ENCODE measurements at places on chromosomes 7 and 10. TPM values are rescaled to one million over a fixed set of nuclear protein-coding genes. Genes with fewer than 3 reads are reported as not detected.
A peak's percentile ranks its signal among the peaks of the same experiment; 100 is the strongest.

- no peak for DNase-seq
Observed at GRCh38 chr10:112904000-112904399, 46.0 kb upstream of the TCF7L2 start.

DNA sequence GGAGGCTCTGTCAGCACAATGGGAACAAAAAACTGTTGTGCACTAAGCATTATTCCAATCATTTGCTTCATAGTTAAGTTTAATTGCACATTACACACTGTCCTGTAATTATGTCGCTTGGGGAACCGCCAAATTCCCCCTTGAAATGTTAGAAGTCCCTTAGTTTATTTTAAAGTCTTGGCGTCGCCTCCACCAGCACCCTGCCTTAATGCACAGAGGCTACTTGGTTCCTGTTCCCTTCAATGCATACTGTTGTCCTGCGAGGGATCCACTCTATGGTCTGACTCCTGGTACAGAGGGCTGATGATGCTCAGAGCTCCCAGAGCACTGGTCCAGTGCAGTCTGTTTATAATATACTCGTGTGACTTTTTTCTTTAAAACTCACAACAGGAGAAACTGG lies 330.7 kb downstream of the ELMO1 start:
- no peak for DNase-seq

DNA sequence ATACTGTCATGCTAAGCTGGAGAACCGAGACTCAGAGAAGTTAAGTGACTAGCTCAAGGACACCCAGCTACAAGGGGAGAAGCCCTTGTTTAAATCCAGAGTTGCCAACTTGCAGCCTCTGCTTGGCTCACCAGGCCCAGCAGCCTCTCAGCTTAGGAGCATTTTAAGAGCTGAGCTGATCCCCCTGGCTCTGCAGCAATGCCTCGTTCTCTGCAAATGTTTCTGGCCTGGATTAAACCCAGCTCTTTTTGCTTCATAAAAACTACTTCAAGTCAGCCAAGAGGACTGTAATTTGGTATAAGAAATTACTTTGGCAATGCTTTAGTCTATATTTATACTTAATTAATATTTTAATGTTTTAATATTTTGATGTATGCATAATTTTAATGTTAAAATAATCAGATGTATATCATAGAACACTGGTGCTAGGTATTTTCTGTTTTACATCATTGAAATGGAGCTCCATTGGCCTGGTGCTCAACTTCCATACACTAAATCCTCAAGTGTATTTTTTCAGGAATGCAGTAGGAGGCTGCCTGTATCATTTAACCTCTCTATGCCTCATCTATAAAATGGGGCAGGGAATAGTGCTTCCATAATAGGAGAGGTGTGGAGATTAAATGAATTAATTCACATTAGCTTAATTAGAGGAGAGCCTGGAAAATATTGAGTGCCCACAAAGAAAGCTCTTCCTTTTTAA lies 184.2 kb downstream of the EMX2 start:
- no peak for DNase-seq

DNA sequence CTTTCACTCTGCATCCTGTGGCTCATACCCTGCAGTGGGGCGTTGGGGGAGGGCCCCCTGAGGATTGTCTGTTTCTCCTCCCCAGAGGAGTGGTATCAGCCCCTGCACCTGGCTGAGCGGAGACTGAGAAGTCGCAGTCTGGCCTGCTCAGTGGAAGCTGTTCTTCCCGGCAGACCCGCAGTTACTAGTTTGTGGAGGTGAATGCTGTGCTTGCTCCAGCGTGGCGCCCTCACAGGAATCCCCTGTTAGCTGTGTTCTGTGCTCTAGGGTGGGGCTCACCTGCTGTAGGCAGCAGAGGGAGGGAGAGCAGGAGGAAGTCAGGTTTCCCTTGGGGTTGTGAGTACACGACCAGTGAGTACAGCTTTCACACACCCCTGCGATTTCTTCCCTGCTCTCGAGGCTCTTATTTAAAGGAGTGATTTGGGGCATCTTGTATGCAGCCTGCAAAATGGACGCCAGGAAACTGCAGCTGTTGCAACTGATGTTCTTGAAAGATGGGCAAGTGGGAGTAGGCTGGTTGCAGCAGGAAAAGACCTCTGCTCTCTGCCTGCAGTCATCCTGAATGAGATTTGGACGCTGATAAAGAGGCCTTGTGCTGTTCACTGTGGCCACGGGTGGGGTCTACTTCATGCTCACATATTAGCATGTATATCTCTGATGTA lies 66.4 kb downstream of the HK1 start:
- DNase-seq, result no peak

The CTBP2 gene
- polyA plus RNA-seq, result 23.0 TPM

The CTAGE4 gene
- polyA plus RNA-seq, result 0.59 TPM

DNA sequence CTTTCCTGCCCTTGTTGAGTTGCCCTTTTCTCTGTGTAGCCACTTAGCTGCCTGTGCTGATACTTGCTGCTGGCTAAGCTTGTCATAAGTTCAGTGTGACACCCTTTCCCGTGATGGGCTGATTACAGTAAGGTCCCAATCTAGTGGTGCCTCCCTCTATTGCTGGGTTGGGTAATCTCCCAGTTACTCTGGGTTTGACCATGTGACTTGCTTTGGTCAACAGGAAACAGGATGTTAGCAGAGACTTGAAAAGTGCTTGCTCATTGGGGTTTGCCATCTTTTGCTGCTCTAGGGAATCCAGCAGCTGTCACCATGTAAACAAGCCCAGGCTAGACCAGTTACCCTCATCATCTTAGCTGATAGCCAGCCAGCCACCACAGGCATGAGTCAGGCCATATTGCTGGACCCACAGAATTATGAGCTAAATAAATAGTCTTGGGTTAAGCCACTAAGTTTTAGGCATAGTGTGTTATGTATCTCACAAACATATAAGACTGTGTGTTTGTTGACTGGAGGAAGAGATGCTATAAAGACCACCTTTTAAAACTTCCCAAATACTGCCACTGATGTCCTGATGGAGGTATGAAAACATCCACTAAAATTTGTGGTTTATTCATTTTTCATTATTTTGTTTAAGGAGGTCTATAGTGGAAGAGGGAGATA lies 4.0 kb upstream of the LEP start:
- no peak for DNase-seq

DNA sequence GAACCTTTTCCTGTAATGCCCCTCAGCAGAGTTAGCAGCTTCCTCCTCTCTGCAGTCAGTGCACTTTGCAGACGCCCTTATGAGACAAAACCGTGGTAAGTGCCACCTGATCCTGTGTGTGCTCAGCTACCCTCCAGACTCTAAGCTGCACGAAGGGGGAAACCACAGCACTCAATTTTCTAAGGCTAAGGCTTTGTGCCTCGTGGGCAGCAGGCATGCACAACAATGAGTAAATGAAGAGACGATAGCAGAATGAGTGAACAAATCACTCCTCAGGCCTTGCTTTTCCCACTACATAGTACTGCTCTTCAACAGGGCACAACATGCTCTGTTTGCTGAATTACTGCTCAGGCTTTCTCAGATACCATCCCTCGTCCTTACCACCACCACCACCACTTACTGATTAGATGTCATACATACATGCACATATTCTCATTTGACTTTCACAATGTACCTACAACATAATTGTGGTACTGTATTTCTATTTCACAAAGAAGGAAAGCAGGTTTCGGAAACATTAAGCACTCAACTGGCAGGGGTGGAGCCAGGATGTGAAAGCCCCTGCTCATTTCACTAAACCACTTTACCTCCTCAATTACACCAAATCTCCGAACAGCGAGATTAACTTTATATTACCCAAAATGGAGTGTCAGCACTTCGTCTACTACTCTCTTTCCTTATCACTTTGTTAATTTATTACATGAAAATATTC lies 85.4 kb downstream of the ICA1 start:
- no peak for DNase-seq

GRCh38 chr10:106525835-106526234 lies 638.7 kb downstream of the SORCS1 start:
- no peak for DNase-seq

DNA sequence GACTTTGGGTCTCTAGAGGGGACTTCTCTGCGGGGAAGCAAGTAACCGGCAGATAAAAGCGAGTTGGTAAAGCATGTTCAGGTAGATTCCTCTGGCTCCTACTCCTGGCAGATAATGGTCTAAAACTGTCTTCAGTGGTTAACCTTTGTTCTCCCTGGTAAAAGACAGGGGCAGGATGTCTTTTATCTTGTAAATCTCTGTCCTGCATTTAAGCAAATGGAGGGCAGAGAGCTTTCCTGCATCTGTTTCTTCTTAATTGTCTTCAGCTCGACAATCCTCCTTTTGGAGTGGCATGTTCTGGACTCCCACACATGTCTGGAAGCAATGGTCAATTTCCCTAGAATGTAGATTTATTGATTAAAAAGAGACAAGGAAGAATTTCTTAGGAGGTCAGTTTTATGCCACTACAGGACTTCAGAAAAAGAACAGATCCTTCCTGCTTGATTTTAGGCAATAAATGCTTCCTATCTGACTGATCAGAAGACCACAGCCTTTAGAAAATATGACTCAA lies 16.6 kb downstream of the C7orf33 start:
- no peak for DNase-seq

DNA sequence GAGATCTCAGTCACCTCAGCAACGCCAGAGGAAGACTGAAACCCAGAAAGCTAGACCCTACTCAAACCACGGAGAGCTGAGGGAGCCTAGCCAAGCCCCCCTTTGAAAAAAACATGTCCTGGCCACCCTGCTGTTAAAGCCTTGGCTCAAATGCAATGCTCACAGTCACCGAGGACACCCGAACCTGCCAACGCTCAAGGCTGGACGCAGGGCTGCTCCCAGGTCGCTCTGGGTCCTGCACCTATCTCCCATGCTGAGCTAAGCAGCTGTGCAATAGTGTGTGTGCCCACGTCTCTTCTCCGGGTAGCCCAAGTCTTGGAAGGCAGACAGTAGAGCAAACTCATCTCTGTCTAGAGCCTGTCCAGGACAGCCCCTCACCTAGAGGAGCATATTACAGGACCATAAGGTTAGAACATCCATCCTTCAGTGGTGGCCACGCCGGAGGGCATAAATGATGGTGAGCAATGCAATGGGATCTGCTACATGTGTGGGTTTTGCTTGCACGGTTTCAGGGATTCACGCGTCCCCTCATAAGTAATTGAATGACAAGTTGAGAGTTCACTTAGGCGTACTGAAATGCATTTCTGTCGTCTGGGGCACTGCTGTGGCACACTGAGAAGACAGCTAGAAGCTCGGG lies 94.2 kb upstream of the DDC start:
- no peak for DNase-seq

The OR2A1 gene
- polyA plus RNA-seq, result 0.01 TPM

GRCh38 chr7:55155351-55156117 lies 136.7 kb downstream of the EGFR start:
- DNase-seq, result no peak

- no peak for DNase-seq
Observed at GRCh38 chr10:13056456-13057077, 43.4 kb upstream of the OPTN start.

GRCh38 chr10:97940534-97940933 lies 89.9 kb downstream of the CRTAC1 start:
- DNase-seq, result no peak

The IQCE gene
- 5.0 TPM for polyA plus RNA-seq

The HOXA2 gene
- 0.10 TPM for polyA plus RNA-seq

The ZSCAN21 gene
- 5.8 TPM for polyA plus RNA-seq

- no peak for DNase-seq
Observed at GRCh38 chr10:80878330-80878729, 340.6 kb downstream of the SH2D4B start.

GRCh38 chr7:92064438-92065029 lies 69.7 kb downstream of the CYP51A1 start:
- no peak for DNase-seq

The GRM3 gene
- polyA plus RNA-seq, result 0.01 TPM

The DNAH11 gene
- polyA plus RNA-seq, result 0.13 TPM

DNA sequence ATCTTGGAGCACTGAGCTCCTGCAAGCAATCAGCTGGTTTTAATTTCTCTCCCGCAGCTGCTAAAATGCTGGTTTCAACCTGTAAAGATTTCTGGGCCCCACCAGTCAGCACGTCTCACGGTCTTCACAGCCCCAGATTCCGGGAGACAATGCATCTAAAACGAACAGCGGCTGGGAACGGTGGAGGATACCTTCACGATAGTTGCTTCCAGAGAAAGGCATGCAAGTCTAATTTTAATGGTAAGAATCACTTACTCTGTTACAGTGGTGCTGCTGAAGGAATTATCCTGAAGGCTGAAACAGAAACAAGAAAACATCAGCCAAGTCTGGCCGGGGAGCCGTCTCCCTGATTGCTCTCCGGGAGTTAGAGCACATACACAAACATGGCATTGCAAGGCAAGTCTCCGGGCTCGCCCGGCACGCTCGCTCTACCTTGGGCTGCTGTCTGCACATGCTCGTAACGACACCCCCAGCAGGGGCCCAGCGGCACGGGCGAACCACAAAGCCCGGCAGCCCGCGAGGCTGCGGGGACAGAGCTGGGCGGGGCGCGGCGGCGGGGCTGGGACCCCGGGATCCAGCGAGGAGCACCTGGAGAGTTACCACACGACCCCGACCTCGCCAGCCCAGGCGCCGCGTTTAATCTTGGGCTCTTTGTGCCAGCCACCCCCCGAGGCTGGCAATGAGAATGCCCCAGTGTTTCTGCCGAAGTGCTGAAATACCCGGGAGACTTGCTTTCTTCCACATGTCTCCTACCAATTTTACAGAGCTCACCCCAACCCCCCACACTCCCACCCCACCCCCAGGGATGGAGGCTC lies at the start of gene FAM13C:
Gene FAM13C, minus strand, starts transcription at position 406 of the 815 bp plus-strand sequence. Its CDS starts 89 bp downstream, at position 317.
- peak; percentile 71 for DNase-seq

DNA sequence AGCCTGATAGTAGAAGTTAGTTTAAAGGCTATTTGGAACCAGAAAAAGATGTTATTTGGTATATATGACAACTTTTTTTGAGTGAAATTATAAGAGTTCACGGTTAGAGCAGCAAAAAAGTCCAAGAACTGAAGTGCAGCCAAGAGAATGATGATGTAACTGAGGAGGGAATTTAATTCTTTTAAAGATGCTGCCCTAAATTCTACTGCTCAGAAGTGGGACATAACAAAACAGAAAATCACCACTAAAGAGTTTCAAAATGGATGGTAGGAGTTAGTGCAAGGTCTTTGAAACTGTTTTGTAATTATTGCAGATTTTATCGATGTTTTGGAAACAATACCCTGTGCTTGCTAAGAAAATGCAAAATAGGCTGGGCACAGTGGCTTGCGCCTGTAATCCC lies 6.5 kb downstream of the SAMD8 start:
- DNase-seq, result no peak

The CHST3 gene
- polyA plus RNA-seq, result 6.3 TPM

GRCh38 chr7:18461785-18462467 lies 33.6 kb upstream of the HDAC9 start:
- no peak for DNase-seq

DNA sequence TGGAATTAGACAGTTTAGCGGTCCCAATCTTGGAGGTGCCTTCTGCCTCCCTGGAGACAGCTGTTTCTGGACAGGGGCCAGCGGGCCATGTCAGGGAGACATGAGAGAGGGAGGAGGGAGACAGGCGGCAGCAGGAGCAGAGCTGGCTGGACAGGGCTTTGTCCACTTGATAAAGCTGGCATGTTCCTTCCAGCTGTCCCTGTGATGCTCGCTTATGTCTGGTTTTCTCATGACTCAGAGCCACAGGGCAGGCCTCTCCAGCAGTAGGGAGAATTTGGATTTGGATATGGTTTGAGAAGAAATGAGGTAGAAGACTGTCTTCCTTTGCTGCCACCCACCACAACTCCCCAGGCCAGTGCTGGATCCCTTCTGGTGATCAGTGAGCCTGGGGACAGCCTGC lies 51.7 kb upstream of the SORCS3 start:
- no peak for DNase-seq

- DNase-seq, result no peak
Observed at GRCh38 chr7:1769286-1770200, 99.5 kb downstream of the ELFN1 start.
